Hematopoietic multipotent progenitor cell treated with erythropoietin and hydrocortisone succinate and interleukin-3 and kit ligand, for 4 days (in vitro differentiated cells): ENCODE measurements at places on chromosomes 11 and 22.

- peak; percentile 43 for DNase-seq
Observed at GRCh38 chr11:2166091-2166851, 5.3 kb upstream of the INS start.

GRCh38 chr11:9208726-9209501, 56.2 kb downstream of the DENND5A start:
- DNase-seq, result peak; percentile 12

DNA sequence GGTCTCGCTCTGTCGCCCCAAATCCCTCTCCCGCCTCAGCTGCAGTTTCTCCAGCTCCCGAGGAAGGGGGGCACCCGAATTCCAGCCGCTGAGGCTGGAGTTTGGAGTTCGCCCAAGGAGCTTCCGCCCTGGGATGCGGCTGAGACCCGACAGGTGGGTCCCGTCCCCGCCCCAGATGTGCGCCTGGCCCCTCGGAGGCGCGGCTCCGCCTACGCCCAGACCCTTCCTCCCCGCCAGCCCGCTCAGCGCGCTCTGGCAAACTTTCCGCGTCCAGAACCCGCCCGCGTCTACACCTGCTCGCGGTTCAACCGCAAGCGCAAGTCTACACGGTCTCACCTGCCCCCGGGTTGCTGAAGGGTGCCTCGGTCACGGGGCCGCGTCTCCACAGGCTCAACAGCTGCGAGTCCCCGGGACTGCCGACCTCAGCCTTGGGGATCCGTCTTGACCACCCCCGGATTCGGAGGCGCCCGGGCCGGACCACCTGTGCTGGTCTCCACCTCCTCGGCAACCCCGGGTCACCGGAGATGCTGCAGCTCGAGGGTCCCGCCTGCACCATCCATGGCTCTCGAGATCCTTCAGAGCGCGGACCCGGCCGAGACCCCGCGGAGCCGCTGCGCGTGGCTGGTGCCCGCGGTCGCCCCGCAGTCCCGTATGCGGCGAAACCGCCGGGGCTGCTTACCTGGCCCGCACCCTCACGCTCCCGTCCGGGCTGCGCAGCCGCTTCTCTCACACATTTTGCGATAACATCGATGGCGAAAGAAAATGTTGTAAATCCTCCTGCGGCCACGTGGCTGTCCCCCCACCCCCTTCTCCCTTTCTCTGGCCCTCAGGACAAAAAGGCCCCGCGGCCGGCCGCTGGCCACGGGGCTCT, 63.6 kb downstream of the NFAM1 start:
- DNase-seq, result no peak

GRCh38 chr11:70650075-70650909, 252.0 kb downstream of the CTTN start:
- peak; percentile 89 for DNase-seq

DNA sequence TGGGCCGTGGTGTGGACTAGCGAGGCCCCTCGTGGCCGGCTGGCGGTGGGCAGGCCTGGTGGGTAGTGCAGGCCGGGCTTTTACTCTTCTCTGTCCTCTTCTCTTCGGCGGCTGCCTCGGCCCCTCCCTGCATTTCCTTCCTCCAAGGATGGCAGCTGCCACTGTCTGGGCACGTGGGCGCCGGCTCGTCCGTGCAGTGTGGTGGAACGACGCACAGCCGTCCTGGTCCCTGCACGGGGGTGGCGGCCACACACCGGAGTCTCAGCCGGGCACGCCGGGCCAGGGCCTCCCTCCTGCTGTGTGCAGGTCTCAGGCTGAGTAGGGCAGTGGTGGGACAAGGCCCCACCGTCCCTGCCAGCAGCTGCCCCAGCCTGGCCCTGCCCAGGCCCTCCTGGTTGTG, 37.7 kb downstream of the MOB2 start:
- no peak for DNase-seq

DNA sequence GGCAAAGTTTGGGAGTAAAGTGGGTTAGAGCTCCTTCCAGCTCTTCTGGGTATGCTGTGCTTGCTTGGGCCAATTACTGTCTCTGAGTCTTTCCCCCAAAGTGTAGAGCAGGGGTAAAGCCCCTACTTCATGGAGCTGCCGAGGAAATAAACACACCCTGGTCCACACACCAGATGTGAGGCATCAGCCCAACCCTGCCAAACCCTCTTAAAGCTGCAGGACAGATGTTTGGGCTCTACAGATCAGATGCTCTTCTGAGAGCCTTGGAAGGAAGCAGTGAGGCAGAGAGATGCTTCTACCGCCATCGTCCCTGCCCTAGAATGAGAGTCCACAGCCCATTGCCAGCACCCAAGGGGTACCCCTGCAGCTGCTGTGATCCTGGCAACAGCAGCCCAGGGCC, 64.7 kb downstream of the ELFN2 start:
- DNase-seq, result no peak

- no peak for DNase-seq
Observed at GRCh38 chr11:121134741-121135312, 33.8 kb downstream of the TECTA start.

DNA sequence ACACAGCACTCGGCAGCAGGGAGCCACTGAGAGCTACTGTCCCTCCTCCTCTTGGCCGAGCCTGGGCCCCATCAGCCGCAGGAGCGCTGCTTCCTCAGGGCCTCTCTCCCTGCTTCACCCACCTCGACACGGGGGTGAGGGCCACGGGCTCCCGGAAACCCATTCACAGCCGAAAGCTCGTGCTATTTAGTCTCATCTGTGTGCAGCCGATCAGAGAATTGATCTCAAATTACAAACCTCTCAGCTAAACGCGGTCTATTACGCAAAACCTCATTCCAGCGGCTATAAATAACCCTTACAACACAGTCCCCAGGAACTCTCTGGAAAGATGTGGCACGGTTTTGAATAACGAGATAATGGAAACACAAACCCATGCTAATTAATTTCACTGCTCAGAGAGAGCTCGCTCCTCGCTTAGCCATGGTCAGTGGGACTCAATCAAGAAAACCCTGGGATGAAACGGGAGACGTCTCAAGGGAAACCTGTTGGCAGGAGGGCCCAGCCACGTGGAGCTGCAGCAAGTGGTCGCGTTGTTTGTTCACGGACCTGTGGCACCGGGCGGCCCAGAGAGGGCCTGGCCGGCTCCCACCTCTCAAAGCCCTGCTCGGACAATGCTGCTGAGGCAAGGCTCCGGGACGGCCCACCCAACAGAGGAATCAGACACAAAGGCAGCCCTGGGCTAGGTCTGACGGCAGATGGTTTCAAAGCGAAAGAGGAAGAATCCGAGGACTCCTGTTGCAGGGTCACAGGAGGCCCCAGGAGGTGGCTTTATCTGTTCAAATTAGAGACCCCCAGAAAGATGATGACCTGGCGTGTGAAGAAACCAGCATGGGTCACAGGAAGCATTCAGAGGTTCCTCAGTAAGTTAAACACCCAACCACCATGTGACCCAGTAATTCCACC, 210.5 kb downstream of the CTTN start:
- no peak for DNase-seq

DNA sequence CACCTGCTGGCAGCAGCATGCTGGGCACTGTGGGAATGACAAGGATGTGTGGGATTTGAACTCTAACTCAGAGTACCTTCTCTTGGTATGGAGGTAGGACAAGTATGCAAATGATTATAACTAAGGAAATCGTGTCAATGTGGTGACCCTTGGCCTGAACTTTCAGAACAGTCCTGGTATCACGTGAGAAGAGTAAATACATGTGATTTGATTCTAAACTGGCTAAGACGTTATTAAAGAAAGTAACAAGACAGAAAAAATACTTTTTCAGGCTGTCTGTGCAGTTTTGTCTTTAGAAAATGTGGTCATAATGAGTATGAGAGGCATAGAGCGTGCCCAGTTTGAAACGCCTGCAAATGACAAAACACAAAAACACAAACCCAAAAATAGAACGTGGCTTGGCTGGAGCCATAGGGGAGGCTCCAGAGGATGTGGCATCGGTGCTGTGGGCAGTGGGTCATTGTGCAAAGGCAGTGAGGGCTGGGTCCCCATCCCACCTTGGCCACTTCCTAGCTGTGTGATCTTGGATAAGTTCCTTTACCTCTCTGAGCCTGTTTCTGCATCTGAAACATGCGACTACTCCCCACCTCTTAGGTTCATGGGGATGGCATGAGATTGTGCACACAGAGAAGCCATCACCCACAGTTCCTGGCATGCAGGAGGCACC, 18.4 kb upstream of the IL2RB start:
- DNase-seq, result no peak

GRCh38 chr11:18618342-18619025, 15.7 kb downstream of the SPTY2D1 start:
- no peak for DNase-seq

- peak; percentile 62 for DNase-seq
Observed at GRCh38 chr11:68798221-68798813, 43.4 kb downstream of the CPT1A start.

- peak; percentile 71 for DNase-seq
Observed at GRCh38 chr11:61752117-61752924, at the start of gene MYRF. Gene MYRF (plus strand): TSS chr11:61752636. CDS start chr11:61752745, 109 bp downstream.

GRCh38 chr11:79902493-79902892, 461.7 kb upstream of the TENM4 start:
- no peak for DNase-seq

DNA sequence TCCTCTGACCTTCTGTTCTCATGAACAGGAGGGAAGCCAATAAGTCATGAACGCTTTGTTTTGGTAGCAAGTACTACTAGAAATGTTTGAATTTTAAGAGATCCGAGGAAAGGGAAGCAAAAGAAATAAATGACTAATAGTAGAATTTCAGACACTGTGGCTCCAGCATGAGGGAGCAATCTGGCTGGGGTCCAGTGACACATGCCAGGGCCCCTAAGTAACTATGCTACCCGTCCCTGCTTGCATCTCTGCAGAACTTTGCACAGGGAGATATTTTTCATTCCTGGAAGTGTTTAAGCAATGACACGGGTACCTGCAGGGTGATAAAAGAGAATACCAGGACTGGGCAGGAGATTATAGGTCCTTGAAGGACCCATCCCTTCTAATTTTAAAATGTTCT, 7.3 kb upstream of the ADAMTS8 start:
- DNase-seq, result no peak

- DNase-seq, result peak; percentile 24
Observed at GRCh38 chr11:74989260-74989638, 516 bp downstream of the NEU3 start.
